ENCODE measurements at places on chromosomes 13 and 19.
A peak's percentile ranks its signal among the peaks of the same experiment; 100 is the strongest.

DNA sequence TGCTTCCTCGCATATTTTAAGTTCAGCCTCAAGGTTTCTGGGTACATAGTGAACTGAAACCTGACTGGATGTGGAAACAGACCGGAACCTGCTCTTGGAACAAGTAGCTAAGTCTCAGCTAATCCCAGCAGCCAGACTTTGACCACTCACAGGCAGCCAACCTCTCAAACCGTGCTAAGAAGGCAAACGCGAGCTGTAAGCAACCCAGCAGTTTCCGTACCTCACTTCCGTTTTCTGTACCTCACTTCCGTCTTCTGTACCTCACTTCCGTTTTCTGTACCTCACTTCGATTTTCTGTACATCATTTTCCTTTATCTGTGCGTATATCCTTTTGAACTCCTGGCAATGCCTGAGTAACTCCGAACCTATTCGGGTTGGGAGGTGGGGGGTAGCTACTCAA lies 96.8 kb downstream of the SUCLA2 start:
- DNase-seq: no peak

DNA sequence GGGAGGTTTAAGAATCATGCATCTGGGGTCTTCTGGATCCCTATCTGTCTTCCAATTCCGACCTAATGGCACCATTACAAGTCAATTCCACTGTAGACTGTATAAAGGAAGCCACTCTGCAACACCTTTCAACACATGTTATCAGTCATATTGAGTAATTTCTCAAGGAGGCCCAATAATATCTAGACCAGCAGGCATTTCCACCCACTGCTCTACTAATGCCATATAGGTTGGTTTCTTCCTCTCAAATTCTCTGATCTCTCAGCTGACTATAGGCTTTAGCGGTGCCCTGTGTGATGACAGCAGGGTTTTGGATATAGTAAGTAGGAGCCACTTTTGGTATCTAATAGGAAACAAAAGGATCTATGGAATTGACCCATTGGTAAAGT lies 12.4 kb upstream of the ITM2B start:
- DNase-seq: peak; percentile 18

DNA sequence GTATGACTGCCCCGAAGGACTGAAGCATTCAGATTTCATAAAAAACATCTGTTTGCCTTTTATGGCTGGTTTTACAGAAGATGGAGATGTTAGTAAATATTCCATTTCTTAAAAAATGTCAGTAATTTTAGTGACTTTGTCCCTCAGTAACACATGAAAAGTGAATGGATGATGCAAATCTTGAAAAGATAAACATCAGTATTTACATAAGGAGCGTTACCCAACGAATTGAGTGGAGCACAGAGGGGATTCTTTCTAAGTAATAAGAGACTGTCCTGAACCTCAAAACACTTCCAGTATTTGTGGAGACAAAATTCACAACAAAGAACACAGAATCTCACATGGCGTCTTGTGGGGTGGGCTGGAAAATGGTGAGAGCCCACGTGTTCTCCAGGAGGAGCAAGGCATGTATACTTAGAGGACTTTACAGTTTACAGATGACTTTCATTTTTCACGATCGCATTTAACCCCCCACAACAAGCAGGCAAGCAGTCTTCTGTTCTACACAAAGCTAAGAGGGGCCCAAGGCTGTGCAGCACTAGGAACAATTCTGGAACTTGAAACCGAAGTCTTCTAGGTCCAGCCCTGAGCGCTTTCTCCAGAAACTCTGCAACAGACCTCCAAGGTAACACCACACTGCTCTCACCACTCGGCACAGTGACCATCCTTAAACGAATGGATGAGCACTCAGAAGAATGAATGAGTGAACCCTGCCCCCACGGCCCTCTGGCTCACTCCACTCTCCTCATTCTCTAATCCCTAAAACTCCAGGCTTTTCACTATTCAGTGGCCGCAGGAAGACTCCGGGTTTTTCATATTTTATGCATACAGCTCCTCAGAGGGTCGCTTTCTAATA lies 709.8 kb downstream of the UQCRFS1 start:
- DNase-seq: no peak

- no peak for DNase-seq
These were observed 37.1 kb downstream of the SMAD9 start for GRCh38 chr13:36882829-36883390.

- DNase-seq: no peak
These were observed 799.3 kb upstream of the ARGLU1 start for GRCh38 chr13:107367258-107367657.

DNA sequence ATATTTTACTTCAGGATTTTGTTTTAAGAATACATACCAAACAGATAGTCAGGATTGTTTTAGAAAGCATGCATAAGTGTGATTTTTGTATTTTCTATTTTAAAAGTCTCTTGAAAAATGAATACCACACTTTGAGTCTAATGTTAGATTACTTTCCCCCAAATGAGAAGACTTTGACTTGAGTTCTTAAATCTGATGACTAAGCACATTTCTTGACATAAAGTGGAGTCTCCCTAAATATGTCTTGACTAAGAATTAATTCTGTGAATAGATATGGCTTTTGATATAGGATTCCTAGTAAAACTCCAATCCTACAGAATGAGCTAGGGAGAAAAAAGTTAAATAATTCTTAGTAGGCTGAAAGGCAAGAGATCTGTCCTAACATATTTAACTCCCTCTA lies 624.2 kb upstream of the SPRY2 start:
- DNase-seq: no peak

- DNase-seq: no peak
These were observed 89.7 kb downstream of the HSPH1 start for GRCh38 chr13:31072041-31072440.

DNA sequence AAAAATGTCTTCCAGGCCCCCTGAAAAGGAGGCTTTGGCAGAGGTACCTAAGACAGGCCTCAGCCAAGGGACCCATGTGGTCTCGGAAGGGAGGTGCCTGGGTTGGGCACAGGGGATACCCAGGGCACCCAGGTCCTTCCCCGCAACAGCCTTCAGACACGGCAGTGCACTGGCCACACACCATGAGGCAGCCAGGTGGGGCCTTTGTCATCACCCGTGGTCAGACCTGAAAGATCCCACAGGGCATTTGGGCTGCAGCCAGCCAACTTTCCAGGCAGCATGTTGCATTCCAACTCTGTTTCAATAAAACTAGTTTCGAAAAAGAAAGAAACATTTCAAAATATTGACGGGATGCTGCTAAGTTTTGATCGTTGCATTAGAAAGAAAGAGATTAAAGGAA lies 4.7 kb upstream of the TUBGCP3 start:
- DNase-seq: no peak

GRCh38 chr19:44850641-44851109 lies 4.6 kb downstream of the NECTIN2 start:
- no peak for DNase-seq

DNA sequence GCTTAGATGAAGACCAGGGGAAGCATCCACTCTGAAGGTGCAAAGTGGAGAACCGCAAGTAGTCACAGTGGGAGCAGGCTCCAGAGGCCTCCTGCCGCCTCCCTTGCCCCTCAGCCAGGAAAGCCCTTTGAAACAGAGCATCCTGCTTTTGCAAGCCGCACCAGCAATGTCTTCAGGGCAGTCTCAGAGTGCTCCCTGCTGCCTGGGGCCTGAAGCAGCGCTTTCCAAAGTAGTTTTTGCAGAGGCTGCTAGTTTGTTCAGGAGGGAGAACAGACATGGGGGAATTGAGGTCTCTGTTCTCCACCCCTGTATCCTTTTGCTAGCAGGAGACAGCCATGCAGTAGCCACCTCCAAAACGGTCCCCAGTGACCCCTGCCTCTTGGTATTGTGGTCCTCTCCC lies 15.8 kb upstream of the POP4 start:
- DNase-seq: no peak

DNA sequence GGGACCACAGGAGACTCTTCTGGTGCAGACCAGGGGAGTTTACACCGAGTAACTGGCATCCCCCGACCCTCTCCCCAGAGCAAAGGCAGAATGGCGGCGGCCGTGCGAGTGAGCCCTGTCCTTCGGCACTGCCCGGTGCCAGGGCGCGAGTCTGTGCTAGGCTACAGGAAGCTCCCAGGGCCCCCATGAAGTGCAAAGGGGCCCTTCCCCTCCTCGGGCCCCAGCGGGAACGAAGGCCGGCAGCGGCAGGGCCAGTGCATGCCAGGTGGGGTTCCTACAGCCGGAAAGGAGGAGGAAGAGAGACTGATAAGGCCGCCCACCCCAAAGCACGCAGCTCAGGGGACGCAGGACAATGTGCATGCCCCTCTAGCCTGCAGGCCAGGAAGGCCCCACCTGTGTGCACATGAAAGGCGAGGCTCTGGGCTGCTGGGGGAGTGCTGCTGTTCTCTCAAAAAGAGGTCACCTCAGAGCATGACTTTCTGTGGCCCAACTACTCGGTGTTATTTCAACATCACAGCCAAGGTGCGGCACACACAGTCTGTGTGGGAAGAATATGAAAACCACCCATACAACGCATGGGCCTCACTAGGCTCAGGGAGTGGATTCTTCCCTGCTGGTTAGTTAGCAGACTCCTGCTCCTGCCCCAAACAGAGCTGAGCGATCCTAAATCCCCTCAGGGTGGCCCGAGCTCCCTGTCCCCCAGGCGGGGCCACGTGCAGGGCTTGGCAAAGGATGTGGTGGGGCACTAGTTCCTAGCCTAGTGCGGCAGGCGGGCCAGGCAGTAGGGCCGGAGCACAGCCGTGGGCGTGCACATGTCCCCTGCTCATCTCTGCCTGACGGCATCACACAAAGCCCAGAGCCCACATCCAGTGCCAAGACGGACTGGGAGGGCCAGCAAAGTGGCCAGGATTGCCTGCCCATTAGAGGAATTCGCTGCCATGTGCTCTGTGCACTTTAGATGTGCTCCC lies 28.4 kb upstream of the TIMM44 start:
- no peak for DNase-seq

DNA sequence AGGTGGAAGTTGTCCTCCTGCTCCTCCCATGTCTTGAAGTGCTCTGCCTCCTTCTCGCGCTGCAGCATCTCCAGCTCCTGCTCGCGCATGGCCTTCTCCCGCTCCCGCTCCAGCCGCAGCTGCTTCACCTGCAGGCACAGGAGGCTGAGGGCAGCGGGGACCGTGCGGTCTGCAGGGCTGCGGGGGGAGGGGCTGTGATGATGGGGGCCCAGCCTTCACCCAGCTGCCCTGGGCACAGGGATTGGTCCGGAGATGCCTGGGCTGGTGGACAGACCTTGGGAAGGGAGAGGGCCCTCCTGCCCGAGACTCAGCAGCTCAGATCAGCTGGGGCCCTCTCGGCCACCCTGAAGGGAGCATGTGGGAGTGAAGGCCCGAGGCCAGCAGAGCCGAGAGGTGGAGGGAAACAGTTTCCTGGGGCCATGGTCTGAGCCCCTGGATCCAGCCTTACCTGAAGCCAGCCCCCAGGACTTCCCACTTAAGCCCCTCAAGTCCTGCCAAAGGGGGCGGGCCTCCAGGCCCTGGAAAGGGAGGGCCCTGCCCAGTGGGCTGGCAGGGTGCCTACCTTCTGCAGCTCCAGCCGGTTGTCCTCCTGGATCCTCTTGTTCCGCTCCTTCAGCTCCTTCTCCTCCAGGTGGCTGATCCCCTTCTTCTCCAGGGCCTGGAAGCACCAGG lies 6.3 kb downstream of the CACTIN start:
- DNase-seq: no peak

GRCh38 chr19:17944301-17944700 lies 11.5 kb downstream of the CCDC124 start:
- no peak for DNase-seq

GRCh38 chr13:79128158-79128557 lies 277.9 kb downstream of the RBM26 start:
- no peak for DNase-seq

GRCh38 chr19:44725684-44726083 lies 22.8 kb upstream of the BCL3 start:
- no peak for DNase-seq

GRCh38 chr19:41415154-41415571 lies 12.0 kb downstream of the B3GNT8 start:
- no peak for DNase-seq

GRCh38 chr19:3268763-3269162 lies 44.3 kb downstream of the CELF5 start:
- DNase-seq: no peak

- DNase-seq: no peak
These were observed 150.0 kb downstream of the DPF1 start for GRCh38 chr19:38073841-38074685.

- DNase-seq: no peak
These were observed 175.6 kb downstream of the SHISA2 start for GRCh38 chr13:25876247-25876646.

DNA sequence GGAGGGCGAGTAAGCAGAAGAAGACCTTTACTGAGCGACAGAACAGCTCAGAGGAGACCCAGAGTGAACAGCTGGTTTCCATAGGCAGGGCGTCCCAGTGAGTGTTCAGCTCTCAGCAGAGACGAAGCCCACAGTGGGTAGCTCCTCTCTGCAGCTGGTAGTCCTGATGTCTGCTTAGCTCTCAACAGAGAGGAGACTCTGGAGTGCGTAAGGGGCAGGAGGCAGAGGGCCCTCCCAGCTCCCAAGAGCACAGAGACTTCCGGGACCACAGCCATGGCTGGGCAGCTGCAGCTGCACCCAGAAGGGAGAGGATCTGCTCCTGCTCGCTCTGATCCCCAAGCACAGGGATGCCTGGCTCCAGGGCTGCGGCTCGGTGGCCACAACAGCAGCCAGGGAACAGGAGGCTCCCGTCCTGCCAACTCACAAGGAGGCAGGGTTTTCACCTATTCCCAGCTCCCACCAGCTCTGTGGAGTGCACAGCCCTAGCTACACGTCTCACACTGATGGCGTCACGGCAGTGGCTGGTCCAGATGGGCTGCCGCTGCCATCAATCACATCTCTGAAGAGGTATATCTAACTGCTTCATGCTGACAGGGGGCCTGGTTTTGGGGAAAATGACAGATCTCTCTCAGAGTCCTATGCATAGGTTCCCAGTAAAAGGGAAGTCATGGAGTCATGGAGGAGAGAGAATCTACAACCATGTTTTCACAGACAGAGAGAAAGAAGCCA lies 2660.1 kb upstream of the PCDH20 start:
- DNase-seq: no peak

DNA sequence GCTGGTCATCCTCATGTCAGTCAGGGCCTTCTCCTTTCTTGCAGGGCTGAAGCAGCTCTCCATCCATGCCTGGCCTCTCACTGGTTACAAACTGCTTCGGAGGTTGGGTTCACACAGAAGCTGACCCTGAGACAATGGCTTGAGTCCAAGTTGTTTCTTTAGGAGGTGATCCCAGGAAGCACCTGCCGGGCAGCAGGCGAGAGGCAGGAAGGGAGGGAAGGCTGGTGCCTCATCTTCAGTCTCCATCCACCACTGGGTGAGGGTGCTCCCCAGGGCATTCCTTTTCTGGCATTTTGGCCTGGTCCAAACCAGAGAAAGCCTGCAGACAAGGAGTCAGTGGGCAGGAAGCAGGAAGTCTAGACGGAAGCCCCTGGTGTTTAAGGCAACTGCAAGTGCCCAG lies 17.6 kb upstream of the SPATA13 start:
- no peak for DNase-seq

GRCh38 chr19:55199620-55200204 lies 9.6 kb downstream of the PTPRH start:
- no peak for DNase-seq

Measured in CD4-positive, alpha-beta T cell treated with Interleukin-6 for 4 hours (primary cell).